ENCODE measurements at places on chromosomes 11 and 22.

GRCh38 chr11:95514416-95515110 is 275.0 kb downstream of the FAM76B start:
- no peak for DNase-seq

DNA sequence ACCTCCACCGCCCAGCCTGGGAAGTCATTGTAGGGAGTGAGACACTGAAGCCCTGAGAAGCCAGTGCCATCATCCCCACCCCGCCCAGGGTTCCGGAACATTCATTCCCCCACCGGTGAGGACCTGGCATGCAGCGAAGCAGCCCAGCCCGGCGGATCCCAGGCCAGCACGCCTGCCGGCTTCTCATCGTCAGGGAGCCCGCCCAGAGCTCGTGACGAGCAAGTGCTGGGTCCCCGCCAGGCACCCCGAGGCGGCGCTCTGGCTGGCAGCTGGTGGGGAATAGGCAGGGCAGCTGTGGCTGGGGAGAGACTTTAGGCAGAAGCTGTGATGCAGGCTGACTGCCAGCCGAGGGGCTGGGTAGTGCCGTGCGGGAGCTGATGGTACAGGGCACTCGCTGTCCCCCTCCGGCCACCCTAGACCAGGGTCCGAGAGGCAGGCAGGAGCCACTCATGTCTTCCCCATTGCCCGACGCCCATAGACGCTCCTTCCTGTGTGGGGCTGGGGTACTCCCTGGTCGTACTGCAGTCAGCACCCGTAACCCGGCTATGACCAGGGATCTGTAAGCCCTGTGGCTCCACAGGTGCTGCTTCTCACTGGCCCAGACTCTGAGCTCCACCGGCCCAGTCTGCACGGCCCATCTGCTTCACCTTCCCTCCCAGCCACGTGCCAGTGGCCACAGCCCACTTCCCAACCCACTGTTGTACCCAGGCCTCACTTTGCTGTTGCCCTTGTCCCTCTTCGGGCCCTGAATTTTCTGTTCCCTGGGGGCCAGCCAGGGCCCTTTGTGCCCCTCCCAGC is 24.5 kb upstream of the CABP7 start:
- DNase-seq: no peak

DNA sequence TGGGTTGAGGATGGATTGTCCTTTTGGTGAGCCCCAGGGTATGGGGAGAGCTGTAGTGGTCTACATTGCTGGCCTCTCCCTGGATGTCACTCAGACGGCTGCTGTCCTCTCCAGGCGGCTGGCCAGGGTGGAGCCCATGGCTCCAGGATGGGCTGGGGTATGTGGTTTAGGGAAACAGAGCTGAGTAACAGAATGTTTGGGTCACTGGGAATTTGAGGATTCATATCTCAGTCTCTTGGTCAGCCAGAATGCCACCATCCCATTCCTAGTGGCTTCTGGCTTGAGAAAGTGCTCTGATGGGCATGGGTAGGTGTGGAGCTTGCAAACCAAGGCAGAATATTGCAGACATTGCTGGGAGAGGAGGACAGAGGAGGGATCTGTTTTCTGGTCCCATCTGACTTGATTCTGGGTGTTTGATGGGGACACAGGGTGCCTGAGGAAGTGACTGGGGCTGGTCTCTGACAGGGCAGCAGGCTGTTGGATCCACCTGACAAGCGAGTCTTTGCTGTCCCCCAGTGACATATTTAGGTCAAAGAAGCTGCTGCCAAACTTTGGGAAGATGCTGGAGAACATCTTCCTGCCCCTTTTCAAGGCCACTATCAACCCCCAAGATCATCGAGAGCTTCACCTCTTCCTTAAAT is 41.4 kb downstream of the AMPD3 start:
- DNase-seq: no peak

DNA sequence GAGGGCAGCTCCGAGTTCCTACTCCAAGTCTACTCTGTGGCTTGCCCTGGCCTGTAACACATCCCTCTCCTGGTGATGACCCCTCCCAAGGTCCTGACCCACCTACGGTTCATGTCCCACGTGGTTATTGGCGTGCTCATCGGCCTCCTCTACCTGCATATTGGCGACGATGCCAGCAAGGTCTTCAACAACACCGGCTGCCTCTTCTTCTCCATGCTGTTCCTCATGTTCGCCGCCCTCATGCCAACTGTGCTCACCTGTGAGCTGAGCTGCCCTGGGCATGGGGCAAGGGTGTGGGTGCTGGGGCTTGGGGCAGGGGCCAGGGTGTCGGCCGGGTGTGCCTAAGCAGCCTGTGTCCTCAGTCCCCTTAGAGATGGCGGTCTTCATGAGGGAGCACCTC is 9.6 kb downstream of the ABCG4 start:
- DNase-seq: no peak

GRCh38 chr11:110207123-110207522 is 89.3 kb downstream of the RDX start:
- no peak for DNase-seq

DNA sequence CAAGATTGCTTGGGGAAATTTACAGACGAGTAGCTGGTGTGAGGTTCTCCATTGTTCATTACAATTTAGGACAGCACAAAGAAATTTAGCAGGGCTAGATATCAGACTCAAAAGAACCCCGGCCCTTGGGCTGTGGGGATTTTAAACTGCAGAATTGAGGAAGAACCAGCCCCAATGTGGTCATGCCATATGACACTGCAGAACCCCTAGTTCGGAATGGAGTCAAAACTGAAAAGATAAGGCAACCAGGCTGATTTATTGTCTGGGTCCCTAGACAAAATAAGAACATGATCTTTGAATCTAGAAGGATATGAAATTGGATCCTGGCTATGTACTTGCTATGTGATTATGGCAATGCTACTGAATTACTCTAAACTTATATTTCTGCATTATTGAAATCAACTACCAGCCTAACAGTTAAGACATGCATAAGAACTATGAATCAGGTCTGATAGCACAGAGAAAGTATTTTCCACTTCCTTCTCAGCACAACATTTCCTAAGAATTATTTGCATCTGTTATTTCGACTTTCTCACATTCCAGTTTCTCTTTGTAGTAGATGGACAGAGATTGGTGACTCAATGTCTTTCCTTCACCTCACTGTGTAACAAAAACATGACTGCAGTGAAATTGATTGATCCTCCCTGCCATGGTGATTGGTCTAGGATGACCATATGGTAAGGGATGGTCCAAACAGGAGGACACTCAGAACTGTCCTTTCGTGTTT is 13.2 kb downstream of the MMP3 start:
- DNase-seq: no peak

DNA sequence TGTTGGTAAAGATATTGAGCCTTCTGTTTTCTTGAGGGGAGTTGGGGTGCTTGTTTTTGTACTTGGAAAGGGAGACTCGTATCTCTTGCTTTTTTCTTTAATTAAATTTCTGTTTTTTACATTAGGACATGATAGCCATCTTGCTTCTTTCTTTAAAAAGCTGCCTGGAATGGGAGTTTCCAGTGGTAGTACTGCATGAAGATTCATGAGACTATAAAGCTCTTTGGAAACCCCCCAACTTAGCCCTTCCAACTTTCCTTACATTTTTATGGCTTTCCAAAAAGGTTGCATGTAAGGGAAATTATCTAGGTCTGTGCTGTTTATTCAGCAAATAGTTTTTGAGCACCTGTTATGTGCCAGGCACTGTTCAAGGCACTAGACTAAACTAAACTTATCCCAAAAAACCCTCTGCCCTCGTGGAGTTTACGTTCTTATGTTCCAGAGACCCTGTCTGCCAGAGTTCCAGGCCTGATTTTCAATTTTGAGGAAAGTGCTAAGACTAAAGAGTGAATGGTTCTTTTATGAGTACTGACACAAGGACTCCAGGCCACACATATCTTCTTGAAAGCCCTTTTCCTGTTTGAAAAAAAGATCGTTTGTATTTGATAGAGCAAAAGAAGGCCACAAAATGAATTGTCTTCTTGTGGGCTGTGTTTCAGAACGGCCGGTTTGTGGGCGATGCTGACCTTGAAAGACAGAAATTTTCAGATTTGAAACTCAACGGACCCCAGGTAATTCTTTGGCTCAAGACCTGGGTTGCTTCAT is 31.9 kb downstream of the CTNND1 start:
- DNase-seq: no peak

GRCh38 chr11:96339706-96340554 is 3.1 kb downstream of the MAML2 start:
- DNase-seq: no peak

DNA sequence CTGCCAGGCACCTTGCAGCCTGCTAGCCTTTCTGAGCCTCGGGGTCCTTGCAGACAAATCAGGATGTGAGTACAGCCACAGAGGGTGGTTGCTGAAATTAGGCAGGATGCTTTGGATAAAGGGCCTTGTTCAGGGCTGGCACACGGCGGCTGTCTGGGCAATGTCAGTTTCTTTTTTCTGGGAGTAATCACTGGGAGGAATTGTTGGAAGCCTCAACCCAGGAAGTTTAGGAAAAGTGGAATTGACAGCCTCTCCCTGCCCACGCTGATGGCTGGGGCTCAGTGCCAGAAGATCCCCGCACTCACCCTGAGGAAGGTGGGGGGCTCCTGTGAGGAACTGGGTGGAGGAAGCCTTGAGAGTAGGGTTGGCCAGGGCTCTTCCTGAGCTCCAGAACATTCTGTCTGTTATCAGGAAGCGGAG is 37.4 kb downstream of the CD82 start:
- DNase-seq: no peak

DNA sequence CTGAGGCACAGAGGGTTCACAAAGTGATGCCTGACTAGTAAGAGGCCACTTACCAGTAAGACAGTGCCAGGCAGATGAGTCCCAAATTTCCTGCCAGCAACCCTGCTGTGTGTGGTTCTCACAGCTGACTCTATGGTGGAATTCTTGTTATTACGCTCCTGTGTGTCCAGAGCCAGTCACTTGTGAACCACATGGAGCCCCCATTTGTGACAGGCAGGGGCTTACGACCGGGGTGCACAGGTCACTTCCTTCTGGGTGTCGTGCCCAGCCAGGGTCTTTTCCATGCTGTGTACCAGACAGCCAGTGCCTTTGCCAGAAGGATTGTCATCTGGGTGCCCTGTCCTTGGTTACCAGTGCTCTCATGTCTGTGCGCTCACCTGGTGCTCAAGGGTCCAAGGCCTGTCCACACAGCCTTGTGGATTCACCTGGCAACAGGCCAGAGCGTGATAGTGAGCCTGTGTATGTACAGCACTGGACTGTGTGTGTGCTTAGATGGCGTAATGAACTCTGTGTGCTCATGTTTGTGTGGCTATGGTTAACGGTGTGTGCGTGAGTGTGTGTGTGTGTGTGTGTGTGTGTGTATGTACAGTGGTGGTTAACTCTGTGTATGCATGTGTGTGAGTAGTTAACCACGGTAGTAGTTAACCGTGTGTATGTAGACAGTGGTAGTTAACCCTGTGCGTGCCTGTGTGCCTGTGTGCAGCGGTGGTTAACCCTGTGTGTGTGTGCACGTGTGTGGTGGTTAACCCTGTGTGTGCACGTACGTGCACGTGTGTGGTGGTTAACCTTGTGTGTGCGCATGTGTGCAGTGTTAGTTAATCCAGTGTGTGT is 18.6 kb downstream of the GRAMD4 start:
- peak; percentile 71 for DNase-seq

- no peak for DNase-seq
Observed at GRCh38 chr22:46869831-46870441, 107.5 kb downstream of the TBC1D22A start.

GRCh38 chr11:32895471-32895870 is 2.9 kb downstream of the QSER1 start:
- DNase-seq: no peak

DNA sequence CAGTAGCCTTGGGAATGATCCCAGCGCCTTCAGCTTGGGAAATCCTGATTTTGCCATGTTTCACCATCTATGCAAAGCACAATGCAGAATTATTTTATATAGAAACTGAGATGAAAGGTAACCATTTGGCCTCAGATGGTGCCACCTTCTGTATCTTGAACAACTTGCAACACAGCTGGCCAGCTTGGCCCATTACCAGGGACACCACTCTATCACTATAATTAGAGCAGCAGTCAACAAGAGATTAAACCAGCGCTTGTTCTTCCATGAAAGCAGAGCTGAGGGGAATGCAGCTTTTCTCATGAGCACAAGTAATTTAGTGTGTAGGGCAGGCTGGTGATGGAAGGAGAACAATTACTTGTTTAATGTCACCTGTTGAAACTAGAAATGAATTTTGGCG is 6.7 kb upstream of the ZDHHC13 start:
- DNase-seq: no peak

GRCh38 chr11:58811499-58811898 is 33.0 kb downstream of the GLYATL2 start:
- DNase-seq: no peak

DNA sequence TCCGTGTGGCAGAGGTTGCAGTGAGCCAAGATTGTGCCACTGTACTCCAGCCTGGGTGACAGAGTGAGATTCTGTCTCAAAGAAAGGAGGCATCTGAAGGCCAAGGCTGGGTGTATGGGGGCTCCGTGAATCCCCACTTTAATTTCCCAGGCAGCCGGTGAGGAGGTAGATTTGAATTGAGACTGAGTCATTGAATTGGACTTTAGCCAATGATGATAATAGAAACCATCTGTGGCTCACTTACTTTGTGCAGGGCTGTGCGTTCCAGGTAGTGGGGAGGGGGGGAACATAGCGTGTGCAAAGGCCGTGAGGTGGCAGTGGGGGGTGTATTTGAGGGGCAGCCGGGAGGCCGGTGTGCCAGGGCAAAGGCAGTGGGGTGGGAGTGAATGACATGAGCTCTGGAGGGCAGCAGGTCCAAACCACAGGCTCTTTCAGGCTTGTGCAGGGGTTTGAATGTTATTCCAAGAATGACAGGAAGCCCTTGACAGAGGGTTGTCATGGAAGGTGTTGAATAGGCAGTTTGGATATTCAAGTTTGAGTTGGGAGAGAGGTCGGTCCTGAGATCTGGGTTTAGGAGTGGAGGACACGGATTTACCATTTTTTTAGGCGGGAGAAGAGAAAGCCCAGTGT is 6.1 kb downstream of the ARHGAP8 start:
- DNase-seq: no peak
